ENCODE measurements at places on chromosomes 3 and 15. TPM values are rescaled to one million over a fixed set of nuclear protein-coding genes. Genes with fewer than 3 reads are reported as not detected.

SLC28A2 gene
- not detected for total RNA-seq

CCDC39 gene
- not detected for total RNA-seq

NOX5 gene
- 0.22 TPM for total RNA-seq

BSN gene
- total RNA-seq = 0.11 TPM

PPP2R3A gene
- total RNA-seq = 63.3 TPM

CKMT1B gene
- 0.54 TPM for total RNA-seq

PCNP gene
- 68.2 TPM for total RNA-seq

GOLGA8R gene
- 6.7 TPM for total RNA-seq

ANP32A gene
- 58.1 TPM for total RNA-seq

SLC15A2 gene
- total RNA-seq = 9.4 TPM

PRICKLE2 gene
- 50.8 TPM for total RNA-seq

MYRIP gene
- total RNA-seq = not detected

ZNF619 gene
- 5.5 TPM for total RNA-seq

THSD4 gene
- 67.5 TPM for total RNA-seq

SEC22A gene
- 29.4 TPM for total RNA-seq

SI gene
- total RNA-seq = not detected

ATP10A gene
- 2.5 TPM for total RNA-seq

RAMAC gene
- total RNA-seq = 49.1 TPM

CYP1A2 gene
- not detected for total RNA-seq

FMN1 gene
- total RNA-seq = 2.7 TPM

SLC9C1 gene
- not detected for total RNA-seq

FANCD2OS gene
- not detected for total RNA-seq

HHLA2 gene
- under 0.01 TPM for total RNA-seq

SNTN gene
- total RNA-seq = not detected

SYNPR gene
- total RNA-seq = not detected

GOLGA8J gene
- not detected for total RNA-seq

TRAT1 gene
- total RNA-seq = not detected

BTLA gene
- total RNA-seq = not detected

XCR1 gene
- total RNA-seq = under 0.01 TPM
